ENCODE measurements at places on chromosomes 6 and 20. TPM values are rescaled to one million over a fixed set of nuclear protein-coding genes. Genes with fewer than 3 reads are reported as not detected.

CEBPB gene
- 105 TPM for total RNA-seq

FANCE gene
- total RNA-seq = 3.1 TPM

PYGB gene
- total RNA-seq = 117 TPM

TCP11 gene
- not detected for total RNA-seq

TRPC4AP gene
- 56.1 TPM for total RNA-seq

BMP7 gene
- total RNA-seq = 0.35 TPM

PACRG gene
- not detected for total RNA-seq
